GM23338 (cell line): ENCODE measurements at places on chromosomes 6 and 20. TPM values are rescaled to one million over a fixed set of nuclear protein-coding genes. Genes with fewer than 3 reads are reported as not detected.
A peak's percentile ranks its signal among the peaks of the same experiment; 100 is the strongest.

- peak; percentile 95 for DNase-seq
These were observed 52.0 kb downstream of the RPP21 start for GRCh38 chr6:30396833-30397479.

- no peak for DNase-seq
These were observed 80.6 kb downstream of the LAMA2 start for GRCh38 chr6:128963561-128963960.

- DNase-seq, result no peak
These were observed 157.3 kb downstream of the FAM83B start for GRCh38 chr6:55003719-55004430.

DNA sequence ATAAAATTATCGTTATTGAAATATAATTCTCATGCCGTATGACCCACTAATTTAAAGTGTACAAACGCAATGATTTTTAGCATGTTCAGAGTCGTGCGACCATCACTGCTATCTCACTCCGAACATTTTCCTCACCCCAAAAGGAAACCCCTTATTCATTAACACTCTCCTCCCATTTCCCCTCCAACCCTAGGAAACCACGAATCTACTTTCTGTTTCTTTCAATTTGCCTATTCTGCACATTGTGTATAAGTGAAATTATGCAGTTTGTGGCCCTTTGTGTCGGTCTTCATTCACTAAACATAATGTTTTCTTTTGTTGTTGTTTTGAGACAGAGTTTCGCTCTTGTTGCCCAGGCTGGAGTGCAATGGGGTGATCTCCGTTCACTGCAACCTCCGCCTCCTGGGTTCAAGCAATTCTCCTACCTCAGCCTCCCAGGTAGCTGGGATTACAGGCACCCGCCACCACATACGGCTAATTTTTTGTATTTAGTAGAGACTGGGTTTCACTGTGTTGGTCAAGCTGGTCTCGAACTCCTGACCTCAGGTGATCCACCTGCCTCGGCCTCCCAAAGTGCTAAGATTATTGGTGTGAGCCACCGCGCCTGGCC is 99.7 kb upstream of the ZNF217 start:
- DNase-seq, result no peak

DNA sequence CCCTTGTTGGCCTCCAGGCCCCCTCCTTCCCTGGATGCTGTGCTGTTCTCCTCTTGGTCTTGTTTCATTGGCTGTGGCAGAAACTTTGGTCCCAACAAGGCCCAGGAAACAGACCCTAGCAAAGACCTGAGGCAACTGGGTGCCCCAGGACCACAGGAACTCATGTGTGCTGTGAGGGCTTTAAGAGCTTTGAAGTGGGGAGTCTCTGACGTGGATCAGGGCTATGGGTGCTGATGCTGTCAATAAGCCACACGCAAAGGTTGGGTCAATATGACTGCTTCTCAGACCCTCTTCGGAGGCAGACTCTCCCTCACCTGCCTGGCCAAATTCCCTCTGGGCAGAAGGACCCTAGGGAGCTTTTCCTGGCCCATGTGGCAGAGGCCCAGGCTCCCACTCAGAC is 91.5 kb upstream of the MLN start:
- DNase-seq, result no peak

DNA sequence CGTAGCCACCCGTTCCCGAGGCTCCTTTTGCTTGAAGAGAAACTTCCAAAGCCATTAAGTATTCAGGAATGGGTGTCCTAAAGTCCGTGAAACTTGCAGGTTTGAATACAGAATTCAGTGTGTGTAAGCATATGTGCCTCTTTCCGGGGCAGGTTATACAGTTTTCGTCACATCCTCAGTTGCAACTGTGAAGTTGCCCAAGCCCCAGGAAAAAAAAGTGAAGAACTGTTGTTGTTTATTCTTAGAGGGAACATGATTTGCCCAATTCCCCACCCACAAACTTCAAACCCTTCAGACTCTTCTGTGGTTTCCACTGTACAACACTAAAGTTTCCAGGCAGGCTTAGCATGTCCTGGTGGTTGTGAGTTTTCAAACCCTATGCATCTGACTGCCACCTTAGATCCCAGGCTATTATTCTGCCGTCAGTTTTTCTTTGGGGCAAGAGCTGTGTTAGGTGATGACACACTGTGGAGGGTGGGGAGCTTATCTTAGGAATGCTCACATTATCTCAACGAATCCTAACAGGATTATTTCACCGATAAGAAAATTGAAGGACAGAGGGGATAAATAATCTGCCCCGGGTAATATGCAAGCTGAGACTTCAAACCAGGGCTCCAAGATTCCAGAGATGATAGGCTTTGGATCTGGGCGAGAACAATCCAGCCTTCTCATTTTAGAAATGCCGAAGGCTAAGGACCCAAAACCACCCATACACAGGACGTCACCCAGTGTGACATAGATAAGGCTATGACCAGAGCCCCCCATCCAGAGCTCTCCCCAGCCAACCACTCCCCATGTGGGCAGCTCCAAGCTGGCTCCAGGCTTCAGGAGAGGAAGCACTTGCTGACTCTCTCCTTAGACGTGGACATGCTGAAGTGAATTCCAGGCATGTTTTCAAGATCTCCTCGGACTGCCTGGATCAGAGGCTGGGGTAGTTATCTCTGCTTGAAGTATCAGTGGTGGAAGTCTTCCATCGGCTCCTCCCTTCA is 81.7 kb upstream of the AFDN start:
- DNase-seq, result no peak

The MAS1 gene
- total RNA-seq, result 0.03 and 0.08 TPM in 2 replicates

The VSX1 gene
- 0.16 and 0.73 TPM in 2 replicates for total RNA-seq
